ENCODE measurements at places on chromosomes 1 and 21.

GRCh38 chr1:178385662-178386061 is 111.1 kb downstream of the CLEC20A start:
- DNase-seq, result no peak

DNA sequence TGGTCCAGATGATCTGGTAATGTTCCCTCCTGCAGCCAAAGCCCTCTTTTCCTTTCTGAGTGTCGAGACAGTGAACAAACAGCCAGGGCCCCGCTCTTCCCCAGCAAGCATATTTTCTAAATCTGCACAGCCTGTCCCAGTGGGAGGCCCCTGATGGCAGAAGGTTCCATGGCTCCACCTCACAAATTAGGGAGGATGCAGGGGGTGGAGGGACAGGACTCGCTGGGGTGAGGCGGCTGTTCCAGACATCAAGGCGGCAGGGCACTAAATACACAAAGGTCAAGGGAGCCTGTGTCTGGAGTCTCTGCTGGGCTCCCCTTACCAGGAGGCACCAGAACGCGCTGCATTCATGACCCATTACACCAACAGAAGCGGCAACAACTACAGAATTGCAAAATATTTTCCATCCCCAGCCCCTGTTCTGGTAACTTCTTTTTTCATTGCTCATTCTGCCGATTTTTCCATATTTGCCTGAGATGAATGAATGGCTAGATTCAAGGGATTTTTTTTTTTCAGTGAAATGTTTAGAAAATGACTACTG is 27.0 kb upstream of the PRELP start:
- DNase-seq, result no peak

GRCh38 chr1:89821322-89822108 is 683 bp downstream of the LRRC8D start:
- DNase-seq, result peak; percentile 24

- DNase-seq, result no peak
Observed at GRCh38 chr1:48749068-48749467, 27.6 kb downstream of the BEND5 start.

GRCh38 chr21:38380481-38381137 is 117.7 kb downstream of the ERG start:
- no peak for DNase-seq

GRCh38 chr1:10678852-10679251 is 117.6 kb downstream of the CASZ1 start:
- no peak for DNase-seq

DNA sequence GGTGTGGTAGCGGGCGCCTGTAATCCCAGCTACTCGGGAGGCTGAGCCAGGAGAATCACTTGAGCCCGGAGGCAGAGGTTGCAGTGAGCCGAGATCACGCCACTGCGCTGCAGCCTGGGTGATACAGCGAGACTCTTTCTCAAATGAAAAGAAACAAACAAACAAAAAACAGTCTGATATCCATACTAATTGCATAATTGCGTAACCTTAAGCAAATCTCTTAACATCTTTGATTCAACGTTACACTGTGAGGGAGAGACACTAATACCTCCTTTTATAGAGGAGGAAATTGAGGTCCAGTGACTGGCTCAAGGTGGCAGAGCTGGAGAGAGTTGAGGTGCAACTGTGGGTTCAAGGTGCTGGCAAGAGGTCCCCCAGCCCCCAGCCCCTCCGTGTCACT is 12.6 kb upstream of the COX20 start:
- DNase-seq, result no peak

- DNase-seq, result peak; percentile 52
Observed at GRCh38 chr1:227728059-227728891, 6.8 kb downstream of the JMJD4 start.

GRCh38 chr1:224996266-224996665 is 66.8 kb downstream of the DNAH14 start:
- DNase-seq, result no peak

- no peak for DNase-seq
Observed at GRCh38 chr1:67144696-67145095, 9.9 kb upstream of the C1orf141 start.

GRCh38 chr21:44898851-44899767 is 21.6 kb downstream of the ITGB2 start:
- DNase-seq, result no peak

GRCh38 chr1:226827968-226828513 is 42.4 kb upstream of the PSEN2 start:
- peak; percentile 89 for DNase-seq

GRCh38 chr21:26846036-26846931 is 1.1 kb upstream of the ADAMTS1 start:
- no peak for DNase-seq

DNA sequence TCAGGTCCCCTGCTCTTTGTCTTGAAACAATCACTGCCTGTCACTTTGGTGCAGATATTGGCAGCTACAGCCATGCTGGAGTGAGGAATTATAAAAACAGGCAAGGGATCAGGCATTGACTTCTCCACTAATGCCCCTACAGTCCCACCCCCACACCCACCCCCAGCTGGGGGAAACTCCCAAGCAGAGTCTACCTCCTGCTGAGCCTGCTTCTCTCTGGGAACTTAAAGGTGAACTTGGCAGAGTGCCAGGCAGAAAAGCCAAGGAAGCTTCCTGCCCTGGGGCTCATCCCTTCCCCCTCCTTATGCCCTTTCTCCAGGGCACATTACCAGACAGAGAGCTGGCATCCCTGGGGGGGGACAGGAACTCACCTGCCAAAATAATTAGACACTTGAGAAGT is 6.7 kb downstream of the NCMAP start:
- no peak for DNase-seq

DNA sequence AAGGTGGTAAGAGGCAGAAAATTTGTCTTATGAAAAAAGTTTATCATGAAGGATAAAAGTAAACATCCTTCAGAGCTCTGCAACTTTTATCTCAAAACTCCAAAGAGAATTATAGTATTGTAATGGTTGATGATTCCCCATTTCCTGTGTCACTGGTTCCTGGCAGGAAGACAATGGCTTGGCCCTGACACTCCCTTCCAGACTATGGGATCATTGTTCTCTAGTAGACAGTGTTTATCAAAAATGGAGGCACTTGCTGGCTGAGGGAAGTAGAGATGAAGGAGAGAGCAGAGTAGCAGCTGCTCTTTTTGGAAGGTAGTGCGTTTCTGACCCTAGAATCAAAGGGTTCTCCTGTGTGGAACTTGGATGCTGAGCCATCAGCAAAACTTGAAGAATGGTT is 145.9 kb upstream of the ATP1B1 start:
- DNase-seq, result no peak

GRCh38 chr1:211420845-211421454 is 71.0 kb downstream of the RD3 start:
- DNase-seq, result no peak

GRCh38 chr1:229286099-229286766 is 15.3 kb downstream of the RAB4A start:
- no peak for DNase-seq

DNA sequence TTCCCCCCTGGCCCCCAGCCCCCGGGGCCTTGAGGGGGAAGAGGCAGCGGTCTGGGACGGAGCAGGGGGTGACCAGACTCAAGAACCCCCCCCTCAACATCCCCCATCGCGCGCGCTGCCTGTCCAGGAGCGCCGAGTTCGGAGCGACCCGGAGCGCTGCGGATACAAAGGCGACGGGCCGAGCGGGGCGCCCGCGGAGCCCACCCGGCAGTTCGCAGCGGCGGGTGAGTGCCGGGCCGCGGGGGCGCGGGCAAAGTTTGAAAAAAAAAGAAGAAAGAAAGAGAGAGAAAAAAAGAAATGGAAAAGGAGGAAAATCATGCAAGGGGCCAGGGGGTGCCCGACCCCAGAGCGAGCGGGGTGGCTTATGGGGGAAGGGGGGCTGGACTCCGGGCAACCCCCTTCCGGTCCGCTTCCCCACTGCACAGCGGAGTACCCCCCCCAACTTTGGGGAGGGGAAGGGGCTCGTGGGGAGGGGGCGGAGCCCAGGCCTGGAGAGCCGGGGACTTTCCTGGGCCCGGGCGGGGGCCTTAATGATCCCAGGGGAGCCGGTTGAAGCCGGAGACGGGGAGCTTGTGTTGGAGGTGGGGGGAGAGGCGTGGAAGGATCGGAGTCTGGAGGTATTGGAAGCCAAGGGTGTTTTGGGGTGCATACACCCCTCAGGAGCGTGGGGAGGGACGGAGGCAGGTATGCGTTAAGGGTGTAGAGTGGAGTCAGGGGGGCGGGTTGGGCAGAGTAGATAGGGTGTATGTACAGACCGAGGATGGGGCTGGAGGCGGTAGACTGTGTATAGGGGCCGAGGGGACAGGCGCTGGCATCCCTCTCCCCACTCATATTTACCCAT is 502 bp downstream of the VANGL2 start:
- no peak for DNase-seq

GRCh38 chr1:205350691-205351141 is 6.0 kb downstream of the KLHDC8A start:
- DNase-seq, result no peak

DNA sequence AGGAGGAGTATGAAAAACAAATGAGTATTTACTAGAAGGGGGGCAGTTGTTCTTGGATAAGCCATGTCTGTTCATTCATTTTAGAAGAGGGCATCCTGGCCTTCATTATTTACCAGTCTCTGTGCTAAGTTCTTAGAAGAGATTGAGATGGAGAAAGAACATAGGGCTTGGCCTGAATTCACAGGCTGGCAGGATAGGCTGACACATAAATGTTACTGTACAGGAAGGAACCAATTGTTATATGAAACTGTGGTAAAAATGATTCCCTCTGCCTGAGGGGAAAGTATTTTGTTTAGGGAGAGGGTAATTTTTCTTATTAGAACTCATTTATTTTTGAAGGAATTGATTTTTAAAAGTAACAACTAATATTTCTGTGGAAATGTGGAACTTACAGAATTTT is 99.5 kb downstream of the MAN1A2 start:
- no peak for DNase-seq

All from activated T-helper 1 cell treated with anti-CD3 and anti-CD28 coated beads, Interleukin-2, amount 50 U/mL, for 16 hours (primary cell).